ENCODE measurements at places on chromosomes 5 and 9.

GRCh38 chr9:35771075-35771433 is 17.0 kb upstream of the MSMP start:
- no peak for DNase-seq

DNA sequence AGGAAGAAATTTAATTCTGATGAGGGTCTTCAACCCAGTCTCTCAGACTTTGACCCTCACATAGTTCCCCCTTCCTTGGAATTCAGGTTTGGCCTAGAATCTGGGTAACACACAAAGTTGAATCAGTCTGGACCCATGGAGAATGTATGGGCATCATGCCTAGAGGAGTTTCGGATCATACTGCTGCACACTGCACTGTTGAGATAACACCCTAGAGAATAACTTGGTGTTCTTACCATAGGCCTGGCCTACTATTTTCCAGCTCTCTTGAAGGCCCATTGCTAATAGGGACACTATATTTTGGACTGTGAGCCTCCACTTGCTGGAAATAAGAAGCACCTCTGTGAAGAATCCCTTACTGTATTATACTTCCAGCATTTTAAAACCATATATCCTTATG is 413.5 kb downstream of the PLK2 start:
- DNase-seq: no peak

DNA sequence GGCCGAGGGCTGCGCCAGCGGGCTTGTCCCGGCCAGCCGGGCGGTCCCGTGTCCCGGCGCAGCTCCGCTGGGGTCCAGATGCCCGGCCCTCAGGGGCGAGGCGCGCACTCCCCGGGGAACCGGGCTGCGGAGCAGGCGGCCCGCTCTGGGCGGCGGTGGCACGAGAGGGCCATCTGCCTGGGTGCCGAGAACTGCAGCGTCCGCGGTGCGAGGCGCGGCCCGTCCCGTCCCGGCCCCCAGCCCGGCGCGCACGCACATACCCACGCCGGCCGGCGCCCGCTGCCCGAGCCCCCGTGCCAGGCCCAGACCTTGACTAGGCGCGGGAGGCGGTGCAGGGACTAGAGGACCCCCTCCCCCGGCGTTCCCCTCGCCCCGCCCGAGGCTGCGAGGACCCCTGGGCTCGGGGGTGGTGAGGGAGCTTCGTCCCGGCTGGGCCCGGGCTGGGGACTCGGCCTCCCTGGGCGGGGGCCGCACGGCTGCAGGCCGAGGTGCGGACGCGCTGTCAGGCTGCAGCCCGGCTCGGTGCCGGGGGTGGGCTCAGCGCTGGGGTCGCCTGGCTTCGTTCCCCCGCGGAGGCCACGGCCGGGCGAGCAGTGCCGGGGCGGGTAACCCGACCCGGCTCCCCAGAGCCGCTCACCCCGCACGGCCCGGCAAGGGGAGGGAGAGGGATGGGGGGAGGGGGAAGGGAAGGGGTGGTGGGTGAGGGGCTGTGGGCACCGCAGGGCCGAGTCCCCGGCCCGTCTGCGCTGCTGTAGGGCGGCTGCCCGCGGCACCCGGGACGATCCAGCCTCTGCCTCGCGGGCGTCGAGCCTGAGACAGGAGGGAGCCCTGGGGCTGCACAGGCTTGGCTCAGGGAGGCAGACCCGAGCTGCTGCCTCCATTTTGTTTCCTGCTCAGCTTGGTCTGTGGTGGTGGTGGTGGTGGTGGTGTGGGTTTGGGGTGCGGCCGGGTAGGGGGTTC is 1.2 kb upstream of the NSD1 start:
- no peak for DNase-seq

- DNase-seq: no peak
These were observed 61.2 kb upstream of the ANKRD55 start for GRCh38 chr5:56294354-56294753.

DNA sequence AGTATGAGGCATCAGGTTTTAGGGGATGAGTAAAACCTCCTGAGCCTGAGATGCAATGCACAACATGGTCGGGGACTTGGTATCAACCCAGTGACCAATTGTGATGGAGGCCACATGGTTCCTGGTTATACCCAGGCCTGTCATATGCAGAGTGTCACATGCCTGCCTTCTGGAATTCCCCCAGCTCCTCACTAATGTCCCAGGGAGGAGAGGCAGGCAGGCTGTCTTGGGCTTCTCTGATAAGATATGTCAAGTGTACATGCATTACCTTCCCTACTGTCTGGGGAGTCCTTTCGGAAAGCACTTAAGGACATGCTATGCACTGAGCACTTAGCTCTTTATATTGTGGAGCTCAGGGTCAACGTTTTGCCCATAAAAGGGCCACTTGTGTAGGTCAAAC is 14.2 kb upstream of the PALM2AKAP2 start:
- no peak for DNase-seq

DNA sequence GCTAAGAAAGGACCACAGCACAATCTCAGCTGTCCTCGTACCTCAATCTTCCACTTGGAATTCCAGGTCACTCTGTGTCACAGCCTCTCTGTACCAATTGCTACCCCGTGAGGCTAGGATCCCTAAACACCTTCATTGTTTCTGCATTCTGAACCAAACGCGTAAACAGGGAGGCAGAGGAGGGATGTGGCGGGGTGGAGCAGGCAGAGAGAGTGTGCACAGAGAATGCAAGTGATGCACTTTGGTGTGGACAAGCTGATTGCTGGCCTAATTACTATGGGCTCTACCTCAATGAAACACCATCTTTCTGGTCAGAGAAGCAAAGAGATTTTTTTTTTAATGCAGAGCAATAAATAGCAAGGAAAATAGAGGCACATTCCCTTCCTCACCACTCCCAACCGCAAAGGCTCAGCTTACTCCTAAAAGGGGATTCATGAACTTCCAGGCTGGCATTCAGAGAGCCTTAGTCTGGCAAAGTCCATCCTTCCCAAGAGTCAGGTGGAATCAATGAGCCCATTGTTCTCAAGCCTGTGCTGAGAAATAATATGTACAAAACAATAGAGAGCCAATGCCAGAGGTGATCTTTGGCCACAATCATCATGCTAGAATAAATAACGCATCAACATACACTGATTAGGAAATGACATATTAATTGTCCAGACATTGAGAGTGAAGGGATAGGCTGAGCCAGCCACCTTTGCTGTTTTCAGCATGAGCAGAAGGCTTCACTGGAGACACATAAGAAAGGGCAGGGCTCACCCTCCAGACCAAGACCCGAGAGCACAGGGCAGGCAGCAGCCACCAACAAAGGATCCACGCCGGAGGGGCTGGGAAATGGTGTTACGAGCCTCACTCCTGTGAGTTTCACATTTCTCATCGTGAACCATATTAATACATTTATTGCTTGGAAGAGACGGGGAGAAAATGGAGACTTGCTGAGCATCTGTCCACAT is 278.8 kb downstream of the ENC1 start:
- DNase-seq: no peak

GRCh38 chr9:37835821-37836220 is 35.2 kb downstream of the DCAF10 start:
- DNase-seq: no peak

DNA sequence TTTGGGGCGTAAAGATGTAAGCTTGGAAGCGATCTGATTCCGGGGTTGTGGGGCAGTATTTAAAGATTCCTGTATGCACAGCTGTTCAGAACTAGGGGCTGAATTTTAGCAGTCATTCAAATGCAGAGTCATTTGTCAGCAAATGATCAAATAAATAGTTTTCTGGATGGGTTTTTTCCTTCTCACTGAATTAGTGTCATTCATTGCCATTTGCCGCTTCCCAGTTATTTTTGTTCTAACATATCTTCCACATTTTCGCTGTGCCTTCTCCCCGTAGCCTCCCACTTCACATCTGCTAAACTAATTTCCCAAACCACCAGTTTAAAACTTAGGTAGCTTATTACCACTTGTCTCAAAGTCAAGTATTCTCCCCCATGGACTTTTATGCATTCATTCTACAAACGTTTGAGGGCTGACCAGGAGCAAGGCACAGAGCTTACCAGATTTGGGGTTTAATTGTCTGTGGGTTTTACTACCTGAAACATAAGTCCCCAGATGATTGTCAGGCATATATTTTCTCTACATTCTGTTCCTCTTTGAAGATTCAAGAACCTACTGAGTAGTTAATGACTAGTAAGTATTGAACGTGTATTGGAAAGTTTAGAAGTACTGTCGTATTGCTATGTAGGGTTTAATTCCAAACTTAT is 41.3 kb upstream of the CKMT2 start:
- no peak for DNase-seq

- DNase-seq: peak; percentile 37
These were observed 7.7 kb downstream of the MACROH2A1 start for GRCh38 chr5:135391116-135391868.

- DNase-seq: no peak
These were observed 54.8 kb upstream of the DAB2 start for GRCh38 chr5:39479537-39479936.

GRCh38 chr5:143131972-143132371 is 271.5 kb downstream of the NR3C1 start:
- DNase-seq: no peak

- peak; percentile 69 for DNase-seq
These were observed 45.9 kb upstream of the KCNMB1 start for GRCh38 chr5:170434966-170435605.

GRCh38 chr5:151296478-151296830 is 7.1 kb downstream of the SLC36A3 start:
- DNase-seq: no peak

GRCh38 chr9:113756476-113757192 is 119.5 kb upstream of the ZNF618 start:
- no peak for DNase-seq

DNA sequence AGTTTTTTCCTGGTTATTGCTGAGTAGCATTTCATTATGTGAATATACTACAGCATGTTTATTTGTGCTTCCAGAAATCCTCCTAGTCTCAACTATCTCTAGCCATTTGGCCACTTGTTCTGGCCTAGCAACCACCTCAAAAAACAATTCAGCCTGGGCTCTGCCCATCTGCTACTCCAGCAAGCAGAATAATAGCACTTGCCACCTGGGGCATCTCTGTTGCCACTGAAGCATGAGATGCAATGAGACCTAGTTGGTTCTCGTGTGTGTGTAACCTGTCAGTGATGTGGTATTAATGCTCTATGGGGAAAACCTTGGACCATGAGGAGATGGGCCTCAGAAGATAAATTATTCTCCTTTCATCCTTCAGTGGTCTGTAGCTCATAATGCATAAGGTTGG is 129.5 kb downstream of the RNF180 start:
- no peak for DNase-seq

GRCh38 chr5:140145818-140146522 is 20.2 kb downstream of the IGIP start:
- DNase-seq: peak; percentile 51

GRCh38 chr5:119387945-119388618 is 32.3 kb downstream of the TNFAIP8 start:
- DNase-seq: no peak

GRCh38 chr5:113201715-113202114 is 225.1 kb downstream of the DCP2 start:
- DNase-seq: no peak

DNA sequence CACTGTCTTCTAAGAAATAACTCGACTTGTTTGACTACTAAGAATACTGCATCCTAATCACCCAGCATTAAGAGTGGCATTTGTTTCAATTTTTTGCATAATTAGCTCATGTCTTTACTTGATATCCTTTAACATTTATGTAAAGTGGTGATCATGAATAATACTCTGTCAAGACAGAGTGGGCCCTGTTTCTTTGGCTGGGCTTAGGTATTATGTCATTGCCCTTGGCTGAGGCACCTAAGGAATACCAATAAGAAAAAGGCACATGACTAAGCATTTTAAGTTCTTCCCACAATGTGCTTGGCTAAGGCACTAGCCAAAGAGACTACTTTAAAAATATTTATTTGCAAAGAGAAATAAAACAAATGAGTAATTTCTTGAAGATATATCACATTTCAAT is 308.1 kb downstream of the CTNND2 start:
- no peak for DNase-seq

DNA sequence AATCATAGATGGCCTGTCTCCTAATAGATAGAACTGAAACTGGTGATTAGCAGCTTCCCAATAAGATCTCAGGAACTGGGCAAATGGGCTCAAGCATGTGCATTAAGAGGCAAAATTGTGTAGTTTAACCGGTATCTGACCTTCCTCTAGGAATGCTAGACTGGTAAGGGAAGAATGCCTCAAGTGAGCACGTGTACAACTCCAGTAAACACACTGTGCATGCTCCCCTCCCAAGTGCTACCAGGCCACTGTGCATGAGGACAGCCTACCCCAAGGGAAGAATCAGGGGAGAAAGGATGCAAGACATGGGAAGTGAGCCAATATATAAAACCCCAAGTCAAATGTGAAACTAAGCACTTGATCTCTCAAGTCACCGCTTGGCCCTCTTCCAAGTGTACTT is 1157.4 kb upstream of the CDH18 start:
- DNase-seq: no peak

- no peak for DNase-seq
These were observed 84.6 kb downstream of the PAPPA start for GRCh38 chr9:116238225-116238624.

GRCh38 chr5:1367149-1367548 is 22.2 kb upstream of the CLPTM1L start:
- no peak for DNase-seq

- no peak for DNase-seq
These were observed 11.7 kb upstream of the TSSK1B start for GRCh38 chr5:113446358-113446927.

GRCh38 chr9:72460342-72461312 is 60.8 kb upstream of the TMC1 start:
- DNase-seq: no peak

- no peak for DNase-seq
These were observed 1.3 kb downstream of the NAA35 start for GRCh38 chr9:85941966-85942912.

DNA sequence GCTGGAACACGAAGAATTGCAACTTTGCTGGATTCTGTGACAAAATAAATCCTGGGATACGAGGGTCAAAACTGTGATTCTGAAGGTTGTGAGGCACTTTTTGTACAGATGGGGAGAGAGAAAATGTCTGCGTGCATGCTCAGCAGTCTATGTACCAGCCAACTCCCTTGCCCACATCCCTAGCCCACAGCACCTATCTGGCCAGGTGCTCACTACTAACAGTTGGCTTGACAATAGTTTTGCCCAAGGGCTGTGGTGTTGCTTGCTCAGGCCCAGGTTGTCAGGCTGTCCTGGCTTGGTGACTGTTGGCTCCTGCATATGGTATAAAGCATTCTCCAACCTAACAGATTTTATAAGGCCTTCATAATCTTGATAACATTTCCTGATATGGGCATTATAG is 102.0 kb downstream of the DMRT2 start:
- DNase-seq: no peak

GRCh38 chr5:80895523-80895922 is 64.6 kb upstream of the RASGRF2 start:
- DNase-seq: no peak

DNA sequence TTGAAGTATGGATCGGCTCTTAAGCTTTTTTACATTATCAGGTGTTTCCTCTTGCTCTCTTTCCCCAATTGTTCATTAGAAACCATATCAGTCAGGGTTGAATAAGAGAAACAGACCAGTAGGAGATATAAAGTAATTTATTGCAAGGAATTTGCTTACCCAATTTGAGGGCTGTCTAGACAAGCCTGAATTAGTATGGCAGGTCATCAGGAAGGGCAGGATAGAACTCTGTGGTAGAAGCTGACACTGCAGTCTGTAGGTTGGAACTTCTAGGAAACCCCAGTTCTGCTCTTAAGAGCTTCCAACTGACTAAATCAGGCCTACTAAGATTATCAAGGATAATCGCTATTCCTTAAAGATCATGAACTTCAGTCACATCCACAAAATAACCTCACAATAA is 24.3 kb downstream of the ISOC1 start:
- DNase-seq: no peak

- DNase-seq: no peak
These were observed 249.2 kb upstream of the KLF4 start for GRCh38 chr9:107738789-107739188.
